ENCODE measurements at places on chromosomes 7 and 10.

- DNase-seq, result no peak
Measured at GRCh38 chr7:114264023-114264422, 150.6 kb upstream of the FOXP2 start.

- DNase-seq, result no peak
Measured at GRCh38 chr10:636016-636730, 53.3 kb downstream of the DIP2C start.

DNA sequence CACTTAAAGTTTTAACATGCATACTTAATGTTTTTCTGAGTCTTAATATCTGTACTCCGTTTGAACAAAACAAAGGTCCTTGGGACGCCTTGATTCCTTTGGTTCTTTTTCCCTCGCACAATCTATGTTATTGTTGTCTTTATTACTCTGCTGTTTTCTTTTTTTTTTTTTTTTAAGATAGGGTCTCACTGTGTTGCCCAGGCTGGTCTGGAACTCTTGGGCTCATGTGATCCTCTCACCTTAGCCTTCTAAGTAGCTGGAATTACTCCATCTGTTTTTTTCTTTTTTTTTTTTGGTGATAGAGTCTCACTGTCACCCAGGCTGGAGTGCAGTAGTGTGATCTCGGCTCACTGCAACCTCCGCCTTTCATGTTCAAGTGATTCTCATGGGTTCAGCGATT, 13.2 kb downstream of the MLLT10 start:
- no peak for DNase-seq

GRCh38 chr10:6191147-6191546, 11.6 kb upstream of the PFKFB3 start:
- no peak for DNase-seq

GRCh38 chr7:16590424-16590823, 55.1 kb downstream of the ANKMY2 start:
- DNase-seq, result no peak

- DNase-seq, result no peak
Measured at GRCh38 chr10:97729014-97729413, 7.9 kb upstream of the ZFYVE27 start.

DNA sequence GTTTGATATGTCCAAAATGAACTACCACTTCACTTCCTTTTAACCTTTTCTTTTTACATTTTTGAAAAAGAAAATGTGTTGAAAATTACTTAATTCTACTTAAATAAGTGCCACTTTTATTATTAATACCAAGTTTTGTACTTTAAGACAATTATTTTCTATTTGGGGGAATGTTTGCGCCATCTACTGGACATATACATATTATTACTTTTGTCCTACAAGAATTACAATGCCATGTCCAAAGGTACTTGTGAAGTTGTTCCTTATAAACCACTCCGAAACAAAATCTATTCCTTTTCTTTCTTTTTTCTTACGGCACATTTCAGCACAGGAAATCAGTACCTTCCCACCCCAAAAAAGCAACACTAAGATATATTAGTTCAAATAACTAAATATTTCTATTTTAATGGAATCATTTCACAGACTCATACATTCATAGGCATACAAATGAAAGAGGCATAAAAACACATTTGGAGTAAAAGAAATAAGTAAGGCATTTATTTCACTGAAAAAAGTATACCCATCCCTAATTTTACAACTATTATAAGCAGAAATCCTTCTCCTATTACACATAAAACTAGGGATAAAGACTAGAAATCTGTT, 169.9 kb downstream of the RNF133 start:
- DNase-seq, result no peak

DNA sequence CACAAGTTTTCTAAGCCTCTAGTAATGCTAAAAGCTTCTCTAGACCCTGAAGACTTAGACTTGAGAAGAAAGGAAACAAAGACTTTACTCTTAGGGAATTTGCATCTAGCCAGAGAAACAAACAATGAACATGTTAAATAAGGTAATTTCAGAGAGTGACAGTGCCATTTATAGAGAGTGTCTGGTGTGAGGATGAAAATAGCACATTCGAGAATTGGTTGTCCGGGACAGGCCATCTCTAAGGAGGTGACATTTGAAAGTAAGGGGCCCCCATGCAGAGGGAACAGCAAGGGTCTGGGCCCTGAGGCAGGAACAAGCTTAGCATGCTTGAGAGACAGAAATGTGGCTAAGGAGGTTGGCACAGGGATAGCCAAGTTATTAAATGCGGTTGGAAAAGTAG, 48.1 kb downstream of the ADAM22 start:
- no peak for DNase-seq

DNA sequence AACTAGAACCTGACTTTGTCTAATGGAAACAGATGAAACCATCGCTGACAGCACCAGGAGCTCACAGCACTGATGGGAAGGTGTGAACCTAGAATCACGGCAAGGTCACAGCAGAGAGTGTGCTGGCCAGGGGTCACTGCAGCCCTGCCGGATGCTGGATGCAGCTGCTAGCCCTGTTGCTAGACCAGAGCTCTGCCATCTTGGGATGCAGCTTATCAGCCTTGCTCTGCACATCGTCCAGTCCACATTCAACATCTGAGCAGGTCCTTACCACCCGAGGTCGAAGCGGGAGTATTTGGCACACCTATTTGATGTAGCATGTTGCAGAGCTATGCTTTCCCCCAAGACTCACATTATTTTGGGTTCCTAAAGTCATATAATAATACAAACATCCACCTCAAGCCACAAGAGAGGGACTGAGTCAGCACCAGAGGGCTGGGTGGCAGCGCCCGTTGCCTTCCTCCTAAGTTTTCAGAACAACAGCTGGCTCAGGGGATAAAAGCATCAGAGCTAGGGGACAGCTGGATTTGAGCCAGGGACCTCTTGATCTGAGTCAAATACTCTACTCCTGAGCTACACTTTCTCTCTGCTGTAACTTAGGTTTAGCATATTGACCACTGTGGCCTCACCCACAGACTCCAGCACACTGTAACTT, 135.3 kb downstream of the ZNF467 start:
- no peak for DNase-seq

- DNase-seq, result no peak
Measured at GRCh38 chr7:101644879-101645278, 15.8 kb upstream of the MYL10 start.

DNA sequence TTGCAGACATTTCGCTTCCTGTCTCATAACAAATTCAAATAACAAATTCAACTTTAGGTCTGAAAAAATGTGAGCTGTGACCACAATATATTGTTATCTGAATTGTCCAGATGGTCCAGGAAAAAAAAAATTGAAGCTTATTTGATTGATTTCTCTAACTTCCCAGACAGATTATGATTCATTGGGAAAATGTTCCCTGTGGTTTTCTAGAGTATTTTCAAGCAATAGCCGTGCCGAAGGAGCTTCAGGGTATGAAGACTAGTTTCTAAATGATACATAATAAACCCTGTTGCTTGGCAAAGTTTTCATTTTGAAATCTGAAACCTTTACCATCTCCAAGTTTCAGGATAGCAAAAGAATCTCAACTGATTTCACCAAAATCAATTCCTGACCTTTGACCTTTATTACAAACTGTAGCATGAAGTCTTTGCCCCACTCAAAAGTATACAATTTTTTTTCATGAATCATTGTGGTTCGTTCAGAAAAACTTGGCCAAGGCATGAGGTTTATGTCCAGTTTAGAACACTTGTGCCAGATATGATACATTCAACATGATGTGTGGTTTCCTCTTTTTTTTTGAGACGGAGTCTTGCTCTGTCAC, 109.9 kb downstream of the JCAD start:
- no peak for DNase-seq

GRCh38 chr10:46040004-46040403, 6.1 kb downstream of the MSMB start:
- no peak for DNase-seq

- no peak for DNase-seq
Measured at GRCh38 chr7:15284396-15284795, 277.4 kb downstream of the AGMO start.

- no peak for DNase-seq
Measured at GRCh38 chr10:93656155-93656554, 43.8 kb downstream of the PDE6C start.

DNA sequence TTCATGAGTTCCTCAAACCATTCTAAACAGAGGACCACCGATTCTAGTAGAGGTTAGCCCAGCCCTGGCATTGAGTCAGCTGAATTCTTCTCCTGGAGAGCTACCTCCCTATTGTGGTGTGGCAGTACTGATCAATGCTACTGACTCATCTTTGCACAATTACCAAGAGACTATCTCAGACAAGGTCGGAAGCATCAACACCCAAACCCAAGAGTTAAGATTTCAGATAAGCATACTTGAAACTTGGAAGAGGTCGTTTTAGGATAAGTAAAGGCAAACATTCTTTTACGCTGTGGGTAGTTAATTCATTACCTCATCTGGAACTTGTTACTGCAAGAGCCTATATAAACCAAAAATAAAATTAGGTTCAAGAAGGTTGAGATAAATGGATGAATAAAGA, 154.6 kb upstream of the NRBF2 start:
- no peak for DNase-seq

GRCh38 chr10:112026438-112026837, 157.1 kb downstream of the GPAM start:
- DNase-seq, result no peak

DNA sequence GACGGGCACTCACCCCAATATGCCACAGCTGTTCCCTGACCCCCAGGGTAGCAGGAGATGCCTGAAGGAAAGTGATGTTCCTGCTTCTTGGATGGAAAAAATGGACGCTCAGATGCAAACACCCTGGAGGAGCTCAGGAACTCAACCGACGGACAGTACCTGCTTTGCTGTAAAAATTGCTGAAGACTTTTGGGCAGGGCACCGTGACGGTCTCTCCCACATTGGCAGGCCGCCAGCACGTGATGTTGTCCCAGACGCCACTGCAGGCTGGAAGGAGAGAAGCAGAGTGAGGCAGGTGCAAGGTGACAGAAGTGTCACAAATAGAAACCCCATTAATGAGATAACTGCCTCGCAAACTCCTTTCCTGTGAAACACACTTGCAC, 35.0 kb downstream of the VIPR2 start:
- no peak for DNase-seq

- no peak for DNase-seq
Measured at GRCh38 chr7:103915680-103916357, 73.6 kb downstream of the RELN start.

DNA sequence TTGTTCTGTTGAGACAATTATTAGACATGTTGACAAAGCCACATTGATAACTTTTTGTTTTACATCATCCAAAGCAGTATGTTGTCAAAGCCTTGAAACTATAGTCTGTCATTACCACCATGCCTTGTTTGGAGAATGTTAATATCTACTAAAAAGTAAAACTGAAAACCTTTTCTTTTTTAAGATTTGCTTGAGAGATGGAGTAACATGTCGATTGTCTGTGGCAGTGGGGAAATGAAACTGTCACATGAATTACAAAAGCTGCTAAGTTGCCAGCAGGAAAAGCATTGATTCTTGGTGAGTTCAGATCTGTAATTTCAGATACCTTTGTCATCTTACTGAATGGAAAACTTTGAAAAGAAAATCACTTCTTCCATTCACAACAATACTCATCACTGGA, 69.1 kb downstream of the TFPI2 start:
- DNase-seq, result no peak

DNA sequence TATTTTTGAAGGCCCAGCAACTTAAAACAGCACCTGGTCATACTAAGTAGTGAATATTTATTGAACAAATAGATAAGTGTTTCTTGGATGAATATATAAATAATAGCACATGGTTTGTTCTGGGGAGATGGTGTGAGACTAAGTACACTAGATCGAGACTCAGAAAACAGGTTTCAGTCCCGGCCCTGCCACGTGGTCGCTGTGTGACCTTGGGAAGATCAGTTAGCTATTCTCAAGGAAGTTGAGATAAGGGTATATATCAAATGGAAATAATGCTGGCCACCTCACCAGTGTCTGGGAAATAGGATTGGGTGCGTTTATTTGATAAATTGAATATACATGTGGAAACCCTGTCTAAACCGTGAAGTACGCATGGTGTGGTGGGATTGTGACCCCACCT, 354.6 kb downstream of the SDK1 start:
- DNase-seq, result no peak

- no peak for DNase-seq
Measured at GRCh38 chr10:99742254-99742653, 10.2 kb downstream of the CUTC start.

GRCh38 chr7:41292487-41292886, 410.4 kb downstream of the INHBA start:
- no peak for DNase-seq

DNA sequence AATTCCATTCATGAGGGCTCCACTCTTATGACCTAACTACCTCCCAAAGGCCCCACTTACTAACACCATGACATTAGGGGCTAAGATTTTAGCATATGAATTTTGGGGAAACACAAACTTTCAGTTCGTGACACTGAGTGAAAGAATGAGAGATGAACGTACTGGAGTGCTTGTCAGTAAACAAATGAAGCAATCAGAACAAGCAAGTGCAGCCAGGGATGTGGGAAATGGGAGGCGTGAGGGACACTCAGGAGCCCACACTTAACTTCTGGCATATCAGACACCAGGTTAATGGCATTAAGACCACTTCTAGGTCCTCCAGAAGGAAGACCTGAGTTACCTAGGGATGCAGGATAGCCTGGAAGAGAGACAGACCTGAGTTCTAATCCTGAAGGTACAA, 2.3 kb upstream of the MDFIC start:
- no peak for DNase-seq

Measured in heart left ventricle (tissue), 16 donors.